ENCODE measurements at places on chromosomes 16 and 17.

DNA sequence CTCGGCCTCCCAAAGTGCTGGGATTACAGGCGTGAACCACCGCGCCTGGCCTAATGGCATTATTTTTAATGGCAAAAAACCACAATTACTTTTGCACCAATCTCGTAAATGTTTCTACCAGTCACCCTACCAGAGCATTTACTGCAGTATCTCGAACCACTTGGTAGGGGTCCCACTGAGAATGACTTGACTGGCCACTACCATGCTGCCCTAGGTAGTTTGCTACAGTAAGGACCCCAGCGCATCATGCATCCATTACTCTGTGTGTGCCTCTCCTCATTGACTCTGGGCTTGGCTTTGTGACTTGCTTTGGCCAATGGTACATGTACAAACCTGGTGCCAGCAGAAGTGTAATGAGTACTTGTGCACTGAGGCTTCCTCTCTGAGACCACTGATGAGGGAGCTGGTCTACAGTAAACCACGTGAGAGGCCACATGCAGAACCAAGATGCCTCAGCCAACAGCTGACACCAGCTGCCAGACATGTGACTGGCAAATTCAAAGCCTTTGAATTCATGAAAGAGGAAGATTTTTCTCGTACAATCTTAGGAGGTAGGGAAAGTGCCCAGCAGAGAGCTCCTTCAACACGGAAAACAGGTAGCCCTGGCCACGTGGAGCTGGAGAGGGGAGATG, 421.7 kb upstream of the C16orf82 start:
- DNase-seq = no peak

DNA sequence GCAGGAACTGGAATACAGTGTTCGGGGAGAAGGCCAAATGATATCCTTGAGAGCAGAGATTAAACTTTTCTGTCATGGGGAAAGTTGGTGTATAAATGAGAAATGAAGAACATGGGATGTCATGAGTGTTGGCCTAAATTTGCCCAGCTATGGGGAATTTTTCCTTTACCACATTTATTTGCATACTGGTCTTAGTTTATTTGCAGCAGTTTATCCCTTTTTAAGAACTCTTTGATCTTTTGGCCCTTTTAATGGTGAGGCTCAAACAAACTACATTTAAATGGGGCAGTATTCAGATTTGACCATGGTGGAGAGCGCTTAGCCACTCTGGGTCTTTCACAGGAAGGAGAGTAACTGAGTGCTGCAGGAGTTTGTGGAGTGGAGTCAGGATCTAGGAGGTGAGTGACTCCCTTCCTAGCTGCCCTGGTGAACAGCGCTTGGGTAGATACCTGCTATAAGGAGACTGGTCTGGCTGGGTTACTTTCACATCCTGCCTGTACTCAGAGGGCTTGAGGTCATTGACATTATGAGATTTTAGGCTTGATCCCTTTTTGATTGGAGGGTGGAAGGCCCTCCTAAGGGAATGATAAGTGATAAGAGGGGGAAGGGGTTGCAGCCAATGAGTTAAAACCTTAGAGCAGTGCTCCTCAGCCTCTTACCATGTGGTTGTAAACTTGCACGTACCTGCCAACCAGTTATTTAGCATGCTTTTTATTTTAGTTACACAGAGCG, 10.7 kb downstream of the PYCARD start:
- DNase-seq = no peak

- no peak for DNase-seq
These were observed 267.1 kb downstream of the SOX9 start for GRCh38 chr17:72387969-72388368.

GRCh38 chr16:71348262-71349085, 10.0 kb upstream of the CALB2 start:
- no peak for DNase-seq

DNA sequence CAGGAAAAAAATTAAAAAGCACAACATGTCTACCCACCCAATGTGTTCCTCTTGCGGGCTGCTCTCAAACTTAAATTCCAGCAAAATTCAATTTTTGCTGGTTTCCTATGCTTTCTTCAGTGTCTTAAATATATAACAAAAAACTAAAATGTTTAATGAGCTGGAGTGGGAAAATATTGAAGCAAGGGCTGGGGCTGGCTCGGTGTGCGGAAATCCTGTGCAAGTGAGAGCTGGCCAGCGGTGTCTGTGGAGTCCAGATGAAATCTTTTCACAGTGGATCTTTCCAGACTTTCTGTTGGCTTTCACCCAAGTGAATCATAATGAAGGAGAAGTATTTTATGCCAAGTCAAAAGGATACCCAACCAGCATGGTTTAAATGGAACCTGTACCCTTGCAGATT, 1733.6 kb downstream of the TP53TG3F start:
- no peak for DNase-seq

DNA sequence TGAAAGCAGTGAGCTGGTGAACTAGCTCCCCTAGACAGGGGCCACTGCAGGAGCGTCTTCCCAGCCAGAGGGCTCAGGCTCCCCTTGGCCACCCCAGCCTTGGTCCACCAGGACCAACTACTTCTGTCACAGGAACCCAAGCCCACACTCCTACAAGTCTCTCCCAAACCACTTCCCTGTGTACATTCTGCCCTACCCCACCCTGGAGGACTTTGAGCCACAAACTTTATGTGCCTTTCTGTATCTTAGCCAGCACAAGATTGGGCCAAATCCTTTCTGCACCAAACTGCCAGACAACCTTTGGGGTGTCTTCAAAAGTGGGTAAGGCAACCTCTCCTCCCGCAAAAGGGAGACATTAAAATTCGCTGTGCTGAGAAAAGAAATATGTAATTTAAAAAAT, 31.6 kb downstream of the EFCAB5 start:
- DNase-seq = no peak

DNA sequence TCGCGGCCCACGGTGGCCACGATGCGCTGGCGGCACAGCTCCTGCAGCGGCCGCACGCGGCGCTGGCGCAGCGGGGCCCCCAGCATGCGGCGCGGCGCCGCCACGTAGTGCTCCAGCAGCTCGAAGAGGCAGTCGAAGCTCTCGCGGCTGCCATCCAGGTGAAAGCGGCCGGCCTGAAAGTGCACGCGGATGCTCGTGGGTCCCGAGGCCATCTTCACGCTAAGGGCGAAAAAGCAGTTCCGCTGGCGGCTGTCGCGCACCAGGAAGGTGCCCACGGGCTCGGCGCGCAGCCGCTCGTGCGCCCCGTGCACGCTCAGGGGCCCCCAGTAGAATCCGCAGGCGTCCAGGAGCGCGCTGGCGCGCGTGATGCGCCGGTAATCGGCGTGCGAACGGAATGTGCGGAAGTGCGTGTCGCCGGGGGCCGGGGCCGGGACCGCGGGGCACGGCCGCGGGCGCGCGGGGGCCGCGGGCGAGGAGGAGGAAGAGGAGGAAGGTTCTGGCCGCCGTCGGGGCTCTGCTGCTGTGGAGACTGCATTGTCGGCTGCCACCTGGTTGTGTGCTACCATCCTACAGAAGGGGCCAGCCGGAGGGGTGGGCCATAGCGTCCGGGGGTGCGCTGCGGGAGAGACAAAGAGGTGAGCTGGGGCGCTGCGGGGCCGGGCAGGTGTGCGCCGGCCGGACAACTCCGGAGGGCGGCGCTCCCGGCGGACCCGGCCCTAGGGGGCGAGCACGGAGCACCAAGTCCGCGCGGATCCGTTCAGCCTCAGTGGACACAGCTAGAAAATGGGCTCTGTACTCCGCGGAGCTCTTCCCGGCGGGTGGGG, 879 bp downstream of the SOCS1 start:
- peak; percentile 67 for DNase-seq

DNA sequence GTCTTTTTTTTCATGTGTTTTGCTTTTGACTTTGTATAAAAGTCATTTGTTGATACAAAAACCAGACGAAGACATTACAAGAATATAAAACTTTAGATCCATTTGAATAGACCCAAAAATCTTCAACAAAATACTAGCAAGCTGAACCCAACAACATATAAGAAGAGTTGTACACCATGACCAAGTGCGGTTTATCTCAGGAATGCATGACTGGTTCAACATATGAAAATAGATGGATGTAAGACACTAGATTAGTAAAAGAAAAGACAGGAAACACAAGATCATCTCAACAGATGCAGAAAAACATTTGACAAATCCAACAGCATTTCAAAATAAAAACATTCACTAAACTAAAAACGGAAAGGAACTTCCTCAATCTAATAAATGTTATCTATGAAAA, 69.0 kb downstream of the TBC1D16 start:
- no peak for DNase-seq

DNA sequence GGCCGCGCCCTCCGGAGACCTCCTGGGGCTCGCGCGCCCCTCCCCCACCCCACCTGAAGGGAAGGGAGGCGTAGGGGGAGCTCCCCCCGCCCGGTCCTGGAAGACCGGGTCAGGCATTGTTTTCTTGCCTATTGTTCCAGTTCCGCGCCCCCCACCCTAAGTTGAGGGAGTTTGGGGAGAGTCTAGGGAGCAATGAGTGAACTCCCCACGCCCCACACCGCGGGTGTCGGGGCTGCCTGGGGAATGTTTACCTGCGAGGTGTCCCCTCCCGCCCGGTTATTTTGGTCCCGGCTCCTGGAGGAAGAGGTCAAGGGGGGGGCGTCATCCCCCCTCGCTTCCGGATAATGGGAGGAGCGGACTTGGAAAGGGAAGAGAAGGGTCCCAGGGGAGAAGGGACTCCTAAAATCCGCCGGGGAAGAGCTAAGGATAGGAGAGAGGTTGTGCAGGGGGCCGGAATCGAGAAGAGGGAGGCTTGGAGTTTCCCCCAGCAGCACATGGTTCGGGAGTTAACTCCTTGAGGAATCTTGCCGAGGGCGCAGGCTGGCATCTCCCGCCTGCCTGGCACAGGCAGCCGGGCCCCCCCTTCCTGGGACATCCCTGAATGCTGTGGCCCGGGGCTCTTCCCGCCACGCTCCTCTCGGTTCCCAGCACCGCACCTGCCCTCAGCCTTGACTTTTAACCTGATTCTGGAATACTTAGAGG, 881 bp downstream of the MLLT6 start:
- DNase-seq = no peak

DNA sequence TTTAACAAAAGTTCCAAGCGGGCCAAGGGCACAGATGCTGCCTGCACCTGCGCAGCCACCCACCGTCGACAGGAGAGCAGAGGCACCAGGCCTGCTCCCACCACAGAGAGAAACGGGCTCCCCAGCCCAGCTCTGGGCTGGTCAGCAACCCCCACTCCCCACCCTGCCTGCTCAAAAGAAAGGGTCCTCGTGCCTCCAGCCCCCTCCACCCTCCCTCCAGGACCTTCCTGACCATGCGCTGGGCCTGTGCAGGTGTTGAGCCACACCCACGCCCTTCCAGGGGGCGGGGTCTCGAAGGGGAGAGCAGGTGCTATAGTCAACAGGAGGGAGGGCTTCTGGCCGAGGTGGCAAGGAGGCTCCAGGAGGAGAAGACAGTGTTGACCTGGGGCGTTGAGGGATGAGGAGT, 25.3 kb downstream of the ZNF778 start:
- no peak for DNase-seq

DNA sequence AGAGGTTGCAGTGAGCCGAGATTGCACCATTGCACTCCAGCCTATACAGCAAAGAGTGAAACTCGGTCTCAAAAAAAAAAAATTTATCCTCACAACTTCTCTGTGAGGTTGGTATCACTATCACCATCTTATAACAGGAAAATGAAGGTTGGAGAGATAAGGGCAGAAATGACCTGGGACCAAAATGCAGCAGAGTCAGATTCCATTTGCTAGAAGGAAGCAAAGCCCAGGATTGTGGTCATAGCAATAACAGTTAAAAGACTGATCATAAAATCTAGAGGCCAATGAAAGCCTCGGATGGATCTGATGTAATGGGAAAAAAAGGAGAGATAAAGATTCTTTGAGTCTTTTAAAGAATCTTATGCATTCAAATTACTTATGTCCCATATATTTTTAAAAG, 69.6 kb upstream of the TEKT1 start:
- no peak for DNase-seq

GRCh38 chr16:54437921-54438320, 151.3 kb upstream of the IRX3 start:
- no peak for DNase-seq

- no peak for DNase-seq
These were observed 8.0 kb downstream of the AHSP start for GRCh38 chr16:31535737-31536136.

- DNase-seq = no peak
These were observed 12.2 kb upstream of the CAPN15 start for GRCh38 chr16:515175-515938.

GRCh38 chr16:88289968-88290401, 92.8 kb upstream of the ZNF469 start:
- no peak for DNase-seq

- DNase-seq = no peak
These were observed 9.5 kb upstream of the TMEM101 start for GRCh38 chr17:44024271-44024663.

GRCh38 chr17:39626171-39627046, at the start of gene PPP1R1B:
TSS of gene PPP1R1B (plus strand) at chr17:39626952. CDS start at chr17:39627393, 441 bp downstream.
- DNase-seq = no peak

DNA sequence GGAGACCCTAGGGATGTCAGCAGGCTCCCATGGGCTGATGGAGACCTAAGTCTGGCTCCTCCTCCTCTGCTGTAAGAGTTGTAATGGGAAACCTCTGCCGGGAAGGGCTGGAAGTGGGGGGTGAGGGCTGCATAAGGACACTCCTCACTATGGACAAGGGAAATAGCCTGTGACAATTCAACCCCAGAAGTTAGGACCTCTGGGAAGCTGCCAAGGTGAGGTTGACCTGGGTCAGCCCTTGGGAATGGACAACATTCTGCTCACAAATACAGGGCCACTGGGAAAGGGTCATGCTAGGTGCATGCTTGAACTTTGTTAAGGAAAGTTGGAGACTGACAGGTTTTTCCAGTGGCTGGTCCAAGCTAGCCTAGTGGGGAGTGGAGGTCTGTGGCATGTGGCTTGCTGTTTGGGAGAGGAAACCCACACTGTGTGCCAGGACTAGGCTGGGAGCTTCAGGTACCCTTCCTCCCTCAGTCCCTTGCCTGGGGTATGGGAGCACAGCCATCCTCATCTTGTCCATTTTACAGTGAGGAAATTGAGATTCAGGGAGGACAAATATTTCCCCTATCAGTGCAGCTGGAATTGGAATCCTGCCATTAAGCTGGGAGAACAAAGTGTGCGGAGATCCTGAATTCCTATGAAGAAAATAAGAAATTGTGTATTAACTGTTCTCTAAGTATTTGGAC, 190.4 kb downstream of the SALL1 start:
- no peak for DNase-seq

DNA sequence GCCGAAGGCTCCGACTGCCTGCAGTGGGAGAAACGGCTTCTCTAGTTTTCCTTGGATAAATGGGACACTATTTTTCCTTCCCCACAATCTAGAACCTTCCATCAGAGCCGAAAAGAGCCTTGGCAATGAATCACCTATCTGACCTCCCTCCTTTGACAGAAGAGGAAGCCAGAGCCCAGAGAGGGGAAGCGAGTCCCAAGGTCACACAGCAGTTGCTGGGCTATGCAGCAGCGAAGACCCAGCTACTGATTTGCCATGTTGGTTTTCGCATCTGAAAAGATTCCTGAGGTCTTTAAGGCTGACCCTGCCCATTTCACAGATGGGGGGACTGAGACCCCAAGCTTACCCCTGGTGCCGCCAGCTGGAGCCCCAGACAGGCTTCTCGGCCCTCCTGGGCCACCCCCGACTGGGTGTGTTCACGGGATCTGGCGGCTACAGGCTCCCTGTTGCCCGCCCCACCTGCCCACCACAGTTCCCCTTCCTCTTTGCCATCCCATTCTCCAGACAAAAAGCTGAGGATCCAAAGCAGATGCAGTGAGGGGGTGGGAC, 45.9 kb downstream of the RAI1 start:
- no peak for DNase-seq

- no peak for DNase-seq
These were observed 60.5 kb downstream of the AMFR start for GRCh38 chr16:56364865-56365264.

GRCh38 chr17:75079023-75079373, 8.8 kb upstream of the SLC16A5 start:
- no peak for DNase-seq
